Stomach (tissue), 19 donors: ENCODE measurements at places on chromosomes 2 and 18. TPM values are rescaled to one million over a fixed set of nuclear protein-coding genes. Genes with fewer than 3 reads are reported as not detected.
A peak's percentile ranks its signal among the peaks of the same experiment; 100 is the strongest.

DNA sequence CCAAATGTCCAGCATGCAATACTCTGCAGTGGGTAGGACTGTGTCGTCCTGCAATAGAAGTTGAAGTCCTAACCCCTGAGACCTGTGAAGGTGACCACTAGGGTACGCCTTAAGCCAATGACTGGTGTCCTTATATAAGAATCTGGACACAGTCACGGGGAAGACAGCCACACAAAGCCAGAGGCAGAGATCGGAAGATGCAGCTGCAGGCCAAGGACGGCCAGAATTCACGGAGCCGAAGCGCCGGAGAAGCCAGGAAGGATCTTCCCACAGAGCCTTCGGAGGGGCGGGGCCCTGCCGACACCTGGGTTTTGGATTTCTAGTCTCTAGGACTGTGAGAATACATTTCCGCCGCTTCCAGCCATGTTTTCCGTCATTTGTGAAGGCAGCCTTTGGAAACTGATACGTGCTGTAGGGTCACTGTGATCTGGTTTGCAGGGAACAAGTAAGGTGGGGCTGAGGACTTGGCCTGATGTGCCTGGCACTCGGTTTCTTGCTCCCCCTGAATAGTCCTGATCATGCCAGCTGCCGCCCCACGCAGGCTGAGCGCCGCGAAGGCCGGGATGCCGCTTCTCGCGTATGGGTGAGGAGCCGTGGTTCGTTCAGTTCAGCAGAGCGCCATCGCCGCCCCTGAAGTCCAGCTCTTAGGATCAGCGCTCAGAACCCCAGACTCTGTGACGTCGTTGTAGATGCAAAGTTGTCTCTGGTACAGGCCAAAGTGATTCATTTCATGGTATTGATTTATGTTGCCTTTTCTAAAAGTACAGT, 38.7 kb downstream of the PTGR3 start:
- DNase-seq = no peak

GRCh38 chr2:200786826-200787225, 24.9 kb upstream of the BZW1 start:
- DNase-seq = peak; percentile 57

DNA sequence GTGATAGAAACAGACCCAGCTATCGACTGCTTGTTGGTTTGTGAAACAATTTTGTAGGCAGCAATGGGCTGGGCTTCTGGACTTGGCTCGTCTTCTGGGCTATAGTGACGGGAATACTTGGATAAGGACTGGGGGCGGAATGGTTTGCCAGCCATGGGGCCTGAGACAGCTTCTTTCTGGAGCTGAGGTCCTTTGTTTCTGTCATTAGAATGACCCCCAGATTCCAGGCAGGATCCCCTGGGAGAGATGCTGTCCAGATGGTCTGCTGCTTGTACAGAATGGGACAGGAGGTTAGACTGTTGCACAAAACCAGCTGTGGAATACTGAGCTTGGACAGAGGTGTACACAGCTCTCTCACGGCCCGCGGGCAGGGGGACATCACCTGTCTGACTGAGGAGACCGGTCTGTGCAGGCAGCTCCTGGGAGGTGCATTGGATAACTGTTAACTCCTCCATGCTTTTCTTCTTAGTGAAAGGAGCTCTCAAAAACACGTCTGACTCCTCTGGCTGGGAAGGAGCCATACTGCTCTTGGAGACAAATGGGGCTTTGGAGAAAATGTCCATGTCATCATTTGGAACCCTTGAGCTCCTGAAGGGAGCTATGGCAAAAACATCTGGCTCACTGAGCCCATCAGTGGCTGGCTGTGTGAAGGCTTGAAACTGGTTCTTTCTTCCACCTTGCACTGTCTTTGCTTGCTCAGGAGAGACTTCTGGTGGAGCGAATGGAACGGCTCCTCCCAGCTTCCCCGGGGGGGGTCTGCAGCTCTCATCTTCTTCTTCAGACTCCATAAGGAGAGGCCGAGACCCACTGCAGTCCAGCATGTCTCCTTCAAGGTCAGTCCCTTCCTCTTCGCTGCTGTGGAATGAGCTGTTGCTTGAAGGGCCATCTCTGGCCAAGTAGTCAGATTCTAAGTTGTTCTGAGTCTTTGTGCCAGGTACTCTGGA, 28.6 kb upstream of the NFU1 start:
- no peak for DNase-seq

DNA sequence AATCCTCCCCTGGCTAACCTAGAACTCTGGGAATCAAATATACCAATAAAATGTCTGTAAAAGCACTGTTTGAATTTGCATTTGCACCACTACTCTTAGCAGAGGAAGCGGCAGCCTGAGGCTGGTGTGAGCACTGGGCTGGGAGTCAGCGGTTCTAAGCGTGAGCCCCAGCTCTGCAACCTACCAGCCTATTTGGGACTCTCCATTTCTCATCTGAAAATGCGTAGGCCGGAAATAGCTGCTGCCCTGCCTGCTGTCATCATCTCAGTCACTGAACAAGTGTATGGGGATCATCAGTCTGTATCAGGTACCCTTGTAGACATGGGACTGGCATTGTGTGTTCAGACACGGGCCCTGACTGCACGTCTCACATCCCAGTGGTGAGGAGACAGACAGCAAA, 194.3 kb downstream of the ANKRD30B start:
- no peak for DNase-seq

GRCh38 chr2:156321243-156321904, 11.1 kb downstream of the NR4A2 start:
- peak; percentile 72 for DNase-seq

- DNase-seq = peak; percentile 43
Measured at GRCh38 chr2:168545439-168546082, 89.5 kb downstream of the CERS6 start.

- no peak for DNase-seq
Measured at GRCh38 chr2:38722271-38723061, 28.7 kb downstream of the SRSF7 start.

- no peak for DNase-seq
Measured at GRCh38 chr2:60357996-60358395, 195.5 kb downstream of the BCL11A start.

GRCh38 chr2:106183101-106183696, 10.9 kb downstream of the UXS1 start:
- no peak for DNase-seq

GRCh38 chr2:30106543-30106942, 40.3 kb upstream of the YPEL5 start:
- DNase-seq = no peak

GRCh38 chr2:194205568-194206227, 1451.3 kb upstream of the SLC39A10 start:
- no peak for DNase-seq

GRCh38 chr2:78989051-78989450, 36.5 kb upstream of the REG3G start:
- no peak for DNase-seq

DNA sequence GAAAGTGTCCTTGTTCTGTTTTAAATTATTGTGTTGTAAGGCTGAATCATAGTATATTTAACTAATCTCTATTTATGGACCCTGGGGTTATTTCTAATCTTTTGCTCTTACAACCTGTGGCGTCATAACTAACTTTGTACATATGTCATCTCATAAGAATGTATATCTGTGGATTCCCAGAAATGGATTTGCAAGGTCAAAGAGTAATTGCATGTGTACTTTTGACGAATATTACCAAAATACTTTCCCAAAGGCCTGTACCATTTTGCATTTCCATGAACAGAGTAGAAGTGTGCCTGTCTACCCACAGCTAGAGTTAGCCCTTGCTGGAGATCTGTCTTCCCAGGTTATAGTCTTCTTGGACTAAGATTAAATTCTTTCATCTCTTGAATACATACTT, 42.8 kb downstream of the SEMA4F start:
- DNase-seq = no peak

- no peak for DNase-seq
Measured at GRCh38 chr2:67346718-67347407, 50.3 kb upstream of the ETAA1 start.

GRCh38 chr2:8750221-8750620, 68.4 kb downstream of the ID2 start:
- DNase-seq = no peak

DNA sequence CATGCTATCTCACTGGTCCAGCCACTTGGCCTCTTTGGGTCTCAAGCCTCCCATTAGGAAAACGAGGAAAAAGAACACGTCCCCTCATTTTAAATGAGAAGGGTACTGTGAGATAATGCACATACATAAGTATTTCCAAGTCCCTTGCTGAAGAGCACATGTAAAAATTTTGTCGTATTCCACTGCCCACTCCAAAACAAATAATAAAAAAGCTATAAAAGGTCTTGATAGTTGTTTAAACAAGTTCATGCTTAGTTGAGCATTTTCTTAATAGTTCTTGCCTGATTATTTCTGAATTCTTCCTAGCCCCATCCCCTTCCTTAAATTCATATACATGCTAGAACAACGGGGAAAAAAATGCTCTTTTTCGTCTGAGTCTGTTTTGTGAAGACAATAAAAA, 110.2 kb upstream of the RNU4ATAC start:
- no peak for DNase-seq

DNA sequence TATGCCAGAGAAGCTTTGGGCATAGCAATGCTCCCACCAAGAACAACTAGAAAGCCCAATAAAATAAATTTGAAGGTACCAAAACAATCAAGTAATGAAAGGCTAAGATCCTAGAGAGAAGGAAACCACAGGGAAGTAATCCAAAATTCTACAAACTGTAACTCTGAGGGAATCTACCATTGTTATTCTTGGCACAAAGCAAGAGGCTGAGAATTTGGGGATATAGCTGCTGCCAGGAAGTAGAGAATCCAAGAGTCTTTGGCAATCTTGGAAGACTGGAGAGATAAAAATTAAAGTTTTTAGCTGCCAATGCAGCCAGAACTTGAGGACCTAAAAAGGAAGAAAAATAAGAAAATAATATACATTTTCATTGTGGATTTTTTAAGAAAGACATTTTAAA, 68.5 kb downstream of the PIGN start:
- DNase-seq = no peak

DNA sequence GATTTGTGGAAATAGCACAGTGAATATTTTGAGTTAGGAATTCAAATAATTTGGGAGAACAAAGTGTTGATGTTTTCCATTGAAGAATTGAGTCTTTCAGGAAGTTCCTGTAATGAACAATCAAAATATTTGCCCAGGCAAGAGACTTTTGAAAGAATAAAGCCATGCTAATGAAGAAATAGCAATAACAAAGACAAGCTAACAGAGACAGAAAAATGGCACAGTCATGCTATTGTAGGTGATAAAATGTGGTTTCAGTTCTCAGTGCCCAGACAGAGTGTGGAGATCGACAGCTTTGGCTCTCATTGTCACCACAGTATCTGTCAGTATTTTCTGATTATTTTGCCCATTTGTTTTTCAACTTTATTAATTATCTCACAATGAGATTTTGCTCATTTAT, 490.8 kb upstream of the PIK3C3 start:
- DNase-seq = no peak

GRCh38 chr2:64481665-64482064, 27.7 kb downstream of the LGALSL start:
- no peak for DNase-seq

Gene COLEC12
- polyA plus RNA-seq = 1.7 TPM

Gene POTEJ
- polyA plus RNA-seq = not detected

Gene LAMA3
- polyA plus RNA-seq = 9.5 TPM

Gene PRPF40A
- polyA plus RNA-seq = 23.0 TPM

Gene WNT6
- polyA plus RNA-seq = 2.9 TPM

Gene VSNL1
- polyA plus RNA-seq = 0.44 TPM

Gene UGT1A5
- not detected for polyA plus RNA-seq
